ENCODE measurements at places on chromosomes 2 and 18. TPM values are rescaled to one million over a fixed set of nuclear protein-coding genes. Genes with fewer than 3 reads are reported as not detected.

CPO gene
- 0.31 TPM for polyA plus RNA-seq

NXPH2 gene
- 0.75 TPM for polyA plus RNA-seq

GPR45 gene
- not detected for polyA plus RNA-seq

COX5B gene
- 116 TPM for polyA plus RNA-seq

ARHGEF33 gene
- polyA plus RNA-seq, result 4.6 TPM

SEMA4C gene
- polyA plus RNA-seq, result 47.0 TPM

MC5R gene
- polyA plus RNA-seq, result not detected

MEMO1 gene
- polyA plus RNA-seq, result 34.5 TPM

RESP18 gene
- polyA plus RNA-seq, result not detected

UGT1A7 gene
- not detected for polyA plus RNA-seq

KYNU gene
- polyA plus RNA-seq, result 0.89 TPM

APLF gene
- 4.3 TPM for polyA plus RNA-seq

GALNT3 gene
- 22.4 TPM for polyA plus RNA-seq

OLA1 gene
- polyA plus RNA-seq, result 139 TPM

MAP3K19 gene
- polyA plus RNA-seq, result 2.9 TPM

MAL gene
- 2.4 TPM for polyA plus RNA-seq

SGPP2 gene
- polyA plus RNA-seq, result 4.3 TPM

TRABD2A gene
- polyA plus RNA-seq, result 18.6 TPM

CSRNP3 gene
- 10.0 TPM for polyA plus RNA-seq

NAT8 gene
- polyA plus RNA-seq, result 1.7 TPM

ZC3H8 gene
- polyA plus RNA-seq, result 28.6 TPM

CDK15 gene
- polyA plus RNA-seq, result 0.36 TPM

DOK6 gene
- polyA plus RNA-seq, result 13.3 TPM

IGFBP2 gene
- 136 TPM for polyA plus RNA-seq

SERTAD2 gene
- 22.3 TPM for polyA plus RNA-seq

VRK2 gene
- 25.7 TPM for polyA plus RNA-seq

All from right lung (tissue), 10 donors.